Heart left ventricle (tissue), 16 donors: ENCODE measurements at places on chromosomes 2 and 18. TPM values are rescaled to one million over a fixed set of nuclear protein-coding genes. Genes with fewer than 3 reads are reported as not detected.

STPG4 gene
- total RNA-seq = not detected

RBFA gene
- total RNA-seq = 32.2 TPM

UGT1A4 gene
- not detected for total RNA-seq

TCF23 gene
- not detected for total RNA-seq

NMS gene
- not detected for total RNA-seq

ARHGAP28 gene
- 1.8 TPM for total RNA-seq

BOLL gene
- 0.21 TPM for total RNA-seq

TNFAIP6 gene
- total RNA-seq = 3.9 TPM

DUSP2 gene
- total RNA-seq = 8.0 TPM

GRCh38 chr2:37781028-37781427 is 109.6 kb upstream of the CDC42EP3 start:
- no peak for DNase-seq

DNA sequence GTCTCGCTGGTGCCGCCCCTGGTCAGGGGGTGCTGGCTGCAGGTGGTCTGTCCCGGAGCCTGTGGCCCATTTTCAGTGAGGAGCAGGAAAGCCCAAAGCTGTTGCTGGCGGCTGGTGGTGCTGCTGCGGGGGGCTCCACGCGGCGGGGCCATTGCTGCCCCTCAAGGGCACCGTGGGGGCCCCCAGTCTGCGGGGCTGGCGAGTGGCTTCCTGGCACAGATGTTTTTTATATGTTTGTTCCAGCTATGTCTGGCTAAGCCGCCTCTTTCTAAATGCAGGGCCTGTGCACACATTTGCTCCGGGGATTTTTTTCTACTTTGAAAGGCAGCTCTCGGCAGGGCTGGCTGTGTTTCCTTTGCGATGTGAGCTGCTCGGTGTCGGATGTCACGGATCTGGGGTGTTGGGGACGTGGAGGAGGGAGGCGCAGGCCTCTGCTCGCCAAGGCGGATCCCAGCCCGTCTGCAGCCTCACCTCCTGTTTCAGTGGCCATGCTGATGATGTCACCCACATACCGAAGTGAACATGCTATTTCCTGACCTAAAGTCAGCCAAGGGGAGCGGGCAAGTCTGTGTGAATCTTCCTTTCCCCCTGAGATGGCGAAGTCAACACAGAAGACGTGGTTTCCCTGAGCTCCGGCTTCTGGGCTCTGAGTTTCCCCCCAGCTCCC is 112.0 kb upstream of the CTDP1 start:
- peak; percentile 80 for DNase-seq

- DNase-seq = no peak
Observed at GRCh38 chr2:233385489-233386044, 31.3 kb downstream of the DGKD start.

- DNase-seq = no peak
Observed at GRCh38 chr18:58258692-58259342, 214.8 kb downstream of the NEDD4L start.

DNA sequence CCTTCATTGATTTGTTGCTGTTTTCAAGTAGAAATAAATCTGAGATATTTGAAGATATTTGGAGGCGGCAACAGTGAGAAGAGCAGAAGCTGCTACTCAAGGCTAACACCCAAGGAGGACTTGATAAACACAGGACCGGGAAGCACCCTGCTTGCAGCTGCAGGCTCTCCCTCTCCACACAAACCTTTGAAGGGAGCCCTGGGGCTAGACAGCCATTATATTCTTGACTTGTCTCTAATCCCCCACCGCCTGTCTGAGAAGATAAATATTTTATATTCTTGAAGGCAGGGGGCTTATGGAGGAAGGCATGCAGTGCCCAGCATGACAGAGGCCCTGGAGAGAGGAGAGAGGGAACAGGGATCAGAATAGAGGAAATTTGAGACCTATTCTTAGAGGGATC is 50.9 kb upstream of the SMAD2 start:
- DNase-seq = no peak

DNA sequence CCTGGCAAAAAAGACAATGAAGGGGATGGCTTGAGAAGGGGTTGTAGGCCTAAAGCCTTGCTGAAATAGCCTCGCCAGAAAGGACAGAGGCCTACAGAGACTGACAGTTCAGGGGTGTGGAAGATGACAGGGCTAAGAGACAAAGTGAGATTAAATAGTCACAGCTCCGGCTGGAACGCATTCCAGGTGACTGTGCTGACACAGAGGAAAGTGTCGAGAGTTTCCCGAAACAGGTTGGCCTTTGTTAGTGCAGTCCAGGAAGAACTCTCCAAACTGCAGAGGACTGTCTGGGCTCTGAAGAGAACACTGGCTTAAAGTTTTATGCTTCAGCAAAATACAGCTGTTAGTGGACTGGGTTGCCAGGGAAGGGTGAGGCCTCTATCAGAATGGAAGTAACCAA is 52.8 kb downstream of the METTL4 start:
- DNase-seq = no peak

DNA sequence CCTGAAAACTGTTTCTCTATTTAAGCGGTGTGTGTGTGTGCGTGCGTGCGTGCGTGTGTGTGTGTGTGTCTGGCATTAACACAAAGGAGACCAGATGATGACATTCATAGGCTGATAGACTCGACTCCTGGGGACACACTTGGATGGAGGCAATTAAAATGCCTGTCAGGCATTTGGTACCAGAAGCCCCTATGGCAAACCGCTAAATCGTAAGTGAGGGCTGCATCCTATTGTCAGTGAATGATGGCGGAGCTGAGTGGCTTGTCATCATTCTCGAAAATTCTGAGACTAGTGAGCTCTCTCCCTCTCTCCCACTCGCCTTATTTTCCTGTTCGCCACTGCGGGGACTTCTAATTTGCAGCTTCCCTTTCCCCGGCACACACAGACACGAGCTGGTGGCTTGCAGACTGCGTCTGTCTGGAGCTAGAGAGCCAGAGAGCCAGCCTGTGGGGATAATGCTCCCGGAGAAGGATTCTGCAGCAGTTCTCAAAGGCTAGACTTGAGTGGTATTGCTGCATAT is 155.4 kb downstream of the MAP2 start:
- peak; percentile 46 for DNase-seq

- DNase-seq = no peak
Observed at GRCh38 chr2:203025592-203025991, 10.9 kb downstream of the NBEAL1 start.

DNA sequence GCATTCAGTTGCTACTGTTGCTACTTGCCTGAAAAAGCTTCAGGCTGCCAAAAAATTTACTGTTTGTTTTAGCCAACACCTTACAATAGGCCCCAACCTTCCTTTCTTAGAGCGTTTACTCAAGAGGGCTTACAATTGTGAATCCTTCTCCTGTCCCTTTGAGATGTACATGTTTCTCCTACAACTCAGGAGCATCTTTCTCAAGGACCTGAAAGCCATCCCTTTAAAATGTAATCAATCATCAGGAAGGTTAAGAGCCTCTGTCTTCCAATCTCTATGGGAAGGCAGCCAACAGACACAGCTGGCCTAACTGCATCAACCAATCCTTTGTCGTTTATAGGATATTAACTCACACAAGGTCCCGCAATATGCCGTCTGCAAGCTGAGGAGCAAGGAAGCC is 3.4 kb upstream of the IER3IP1 start:
- no peak for DNase-seq

DNA sequence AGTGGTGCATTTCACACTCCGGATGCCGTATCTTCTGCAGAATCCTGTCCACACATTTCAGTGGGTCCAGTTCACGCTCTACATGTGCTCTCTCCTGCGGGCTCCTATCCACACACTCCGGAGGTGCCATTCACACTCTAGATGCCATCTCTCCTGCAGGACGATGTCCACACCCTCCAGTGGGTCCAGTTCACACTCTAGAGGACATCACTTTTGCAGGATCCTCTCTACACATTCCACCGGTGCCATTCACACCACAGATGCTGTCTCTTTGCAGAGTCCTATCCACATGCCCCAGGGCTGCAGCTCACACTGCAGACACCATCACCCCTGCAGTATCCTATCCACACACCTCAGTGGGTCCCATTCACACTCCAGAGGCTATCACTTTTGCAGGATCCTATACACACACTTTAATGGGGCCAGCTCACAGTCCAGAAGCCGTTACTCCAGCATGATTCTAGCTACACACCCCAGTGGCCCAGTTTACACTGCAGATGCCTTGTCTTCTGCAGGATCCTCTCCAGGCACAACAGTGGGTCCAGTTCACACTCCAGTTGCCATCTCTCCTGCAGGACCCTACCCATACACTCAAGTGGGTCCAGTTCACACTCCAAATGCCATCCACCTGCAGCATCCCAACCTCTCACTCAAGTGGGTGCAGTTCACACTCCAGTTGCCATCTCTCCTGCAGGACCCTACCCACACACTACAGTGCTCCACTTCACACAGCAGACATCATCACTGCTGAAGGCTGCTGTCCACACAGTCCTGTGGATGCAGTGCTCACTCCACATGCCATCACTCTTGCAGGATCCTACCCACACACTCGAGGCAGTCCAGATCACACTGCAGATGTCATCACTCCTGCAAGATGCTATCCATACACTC is 2.1 kb upstream of the PXDN start:
- DNase-seq = peak; percentile 28

GRCh38 chr2:122795763-122796162 is 1040.3 kb downstream of the TSN start:
- DNase-seq = no peak

GRCh38 chr2:65053199-65053598 is 3.0 kb upstream of the CEP68 start:
- no peak for DNase-seq

DNA sequence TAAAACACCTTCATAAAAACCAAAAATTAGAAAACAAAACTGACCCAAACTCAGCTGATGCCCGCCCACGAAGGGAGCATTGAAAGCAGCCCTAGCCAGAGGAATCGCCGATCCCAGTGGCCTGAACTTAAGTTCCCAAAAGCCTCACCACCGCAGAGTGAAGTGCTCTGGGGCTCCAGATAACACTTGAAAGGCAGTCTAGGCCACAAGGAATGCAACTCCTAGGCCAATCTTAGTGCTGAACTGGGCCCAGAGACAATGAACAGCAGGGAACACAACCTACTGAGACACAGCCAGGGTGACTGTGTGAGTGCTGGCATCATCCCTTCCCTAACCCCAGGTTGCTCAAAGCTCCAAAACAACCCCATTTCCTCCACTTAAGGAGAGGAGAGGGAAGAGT is 59.6 kb upstream of the CHN1 start:
- no peak for DNase-seq

DNA sequence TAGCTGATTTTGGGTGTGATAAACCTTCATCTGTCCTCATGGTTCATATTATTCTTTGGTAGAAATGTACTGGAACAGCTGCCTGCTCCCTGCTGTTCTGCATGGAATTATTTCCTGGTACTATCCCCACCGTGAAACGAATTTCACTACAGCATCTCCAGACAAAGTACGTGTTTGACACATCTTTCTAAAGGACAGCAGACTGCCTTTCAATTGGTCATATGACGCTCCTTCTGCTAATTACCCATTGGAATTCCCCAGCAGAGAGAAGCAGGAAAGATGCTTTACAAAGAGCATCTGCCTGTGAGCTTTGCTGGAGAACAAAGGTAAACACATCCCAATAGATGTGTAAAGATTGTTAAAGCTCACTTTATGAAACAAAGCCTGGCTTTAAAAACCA is 4.4 kb upstream of the RFX8 start:
- DNase-seq = no peak

- no peak for DNase-seq
Observed at GRCh38 chr2:6866275-6866671, 566 bp upstream of the CMPK2 start.

GRCh38 chr2:173109253-173110188 is 33.9 kb downstream of the MAP3K20 start:
- no peak for DNase-seq

GRCh38 chr2:219511547-219512325 is 2.5 kb upstream of the ASIC4 start:
- DNase-seq = no peak
